ENCODE measurements at places on chromosomes 3 and 15.

DNA sequence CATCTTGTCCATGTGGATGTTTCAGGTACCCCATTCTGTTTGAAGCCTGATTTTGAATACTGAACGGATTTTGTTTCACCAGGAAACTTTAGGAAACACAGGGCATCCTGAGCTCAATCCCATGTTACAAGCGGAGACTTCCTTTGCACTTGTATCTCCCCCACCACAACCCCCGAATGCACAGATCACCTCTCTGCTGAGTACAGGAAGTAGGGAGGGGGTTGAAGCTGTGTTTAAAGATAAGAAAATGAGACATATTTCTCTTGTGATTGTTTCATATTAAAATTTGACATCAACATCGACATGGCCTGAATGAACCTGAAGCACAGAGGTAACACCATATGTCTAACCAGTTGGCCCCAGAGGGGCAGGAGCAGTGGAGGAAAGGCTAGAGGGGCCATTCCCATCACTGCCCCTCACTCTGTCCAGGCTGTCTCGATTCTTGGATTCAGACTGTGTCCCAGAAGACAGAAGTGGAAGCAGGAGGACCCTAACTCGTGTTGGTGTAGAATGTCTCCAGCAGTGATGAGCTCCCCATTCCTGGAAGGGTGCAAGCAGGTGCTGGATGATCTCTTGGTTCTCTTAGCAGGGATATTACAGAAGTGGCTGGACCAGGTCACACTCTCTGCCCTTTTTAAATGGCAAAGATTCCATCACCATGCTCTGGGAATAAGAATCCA, 59.6 kb upstream of the IQSEC1 start:
- DNase-seq = no peak

DNA sequence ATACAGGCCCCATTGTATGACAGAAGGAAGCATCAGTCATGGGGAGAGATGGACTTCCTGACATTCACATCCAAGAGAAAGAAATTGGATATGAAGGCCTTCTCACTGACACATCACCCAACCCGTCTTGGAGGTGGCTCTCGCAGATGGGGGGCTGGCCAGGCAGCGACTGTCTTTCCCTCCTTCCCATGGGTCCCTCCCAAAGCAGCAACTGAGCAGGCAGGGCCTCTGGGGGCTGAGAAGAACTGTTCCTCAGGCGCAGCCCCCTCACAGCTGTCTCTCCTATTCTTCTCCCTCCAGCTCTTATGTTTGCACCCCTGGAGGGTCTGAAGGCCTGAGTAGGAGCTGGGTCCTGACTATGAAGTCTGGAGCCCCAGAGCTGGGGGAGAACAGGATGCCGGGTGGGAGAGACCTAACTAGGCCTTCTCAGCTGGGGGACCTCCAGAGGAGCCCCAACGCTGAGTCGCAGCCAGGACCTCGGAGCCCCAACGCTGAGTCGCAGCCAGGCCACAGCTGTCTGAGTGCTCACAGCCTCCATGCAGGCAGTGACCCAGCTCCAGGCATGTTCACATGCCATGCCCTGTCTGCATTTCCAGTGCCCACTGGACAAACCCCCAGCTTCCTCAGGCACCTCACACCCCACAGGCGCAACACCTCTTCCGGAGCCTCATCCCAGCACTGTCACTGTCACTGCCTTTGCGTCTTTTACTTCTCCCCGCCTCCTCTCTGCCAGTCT, 29.6 kb downstream of the UMPS start:
- DNase-seq = no peak

GRCh38 chr3:132803889-132804288, 81.7 kb upstream of the NPHP3 start:
- no peak for DNase-seq

GRCh38 chr3:156172536-156172935, 52.2 kb downstream of the KCNAB1 start:
- DNase-seq = no peak

GRCh38 chr3:16071206-16071605, 103.3 kb upstream of the GALNT15 start:
- DNase-seq = no peak

- no peak for DNase-seq
Observed at GRCh38 chr3:89847955-89848354, 740.5 kb downstream of the EPHA3 start.

DNA sequence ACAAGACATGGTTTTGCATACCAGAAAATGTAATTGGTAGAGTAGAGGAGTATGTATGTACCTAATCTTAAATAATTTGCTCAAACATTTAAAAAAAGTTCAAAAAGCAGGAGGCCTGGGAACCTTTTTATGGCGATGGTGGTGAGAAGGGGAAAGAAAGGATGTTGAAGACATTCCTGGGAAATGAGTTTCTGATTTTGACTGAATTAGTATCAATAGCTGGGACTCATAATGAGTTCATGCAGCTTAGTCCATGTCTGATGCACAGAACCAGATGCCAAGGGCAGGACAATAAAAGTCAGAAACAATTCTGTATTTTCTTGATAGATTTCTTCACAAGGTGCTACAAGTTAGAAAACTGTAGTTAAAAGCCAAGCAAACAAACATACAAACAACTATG, 395.3 kb downstream of the GAP43 start:
- no peak for DNase-seq
